GM13976 (cell line): ENCODE measurements at places on chromosomes 6 and 20.
A peak's percentile ranks its signal among the peaks of the same experiment; 100 is the strongest.

DNA sequence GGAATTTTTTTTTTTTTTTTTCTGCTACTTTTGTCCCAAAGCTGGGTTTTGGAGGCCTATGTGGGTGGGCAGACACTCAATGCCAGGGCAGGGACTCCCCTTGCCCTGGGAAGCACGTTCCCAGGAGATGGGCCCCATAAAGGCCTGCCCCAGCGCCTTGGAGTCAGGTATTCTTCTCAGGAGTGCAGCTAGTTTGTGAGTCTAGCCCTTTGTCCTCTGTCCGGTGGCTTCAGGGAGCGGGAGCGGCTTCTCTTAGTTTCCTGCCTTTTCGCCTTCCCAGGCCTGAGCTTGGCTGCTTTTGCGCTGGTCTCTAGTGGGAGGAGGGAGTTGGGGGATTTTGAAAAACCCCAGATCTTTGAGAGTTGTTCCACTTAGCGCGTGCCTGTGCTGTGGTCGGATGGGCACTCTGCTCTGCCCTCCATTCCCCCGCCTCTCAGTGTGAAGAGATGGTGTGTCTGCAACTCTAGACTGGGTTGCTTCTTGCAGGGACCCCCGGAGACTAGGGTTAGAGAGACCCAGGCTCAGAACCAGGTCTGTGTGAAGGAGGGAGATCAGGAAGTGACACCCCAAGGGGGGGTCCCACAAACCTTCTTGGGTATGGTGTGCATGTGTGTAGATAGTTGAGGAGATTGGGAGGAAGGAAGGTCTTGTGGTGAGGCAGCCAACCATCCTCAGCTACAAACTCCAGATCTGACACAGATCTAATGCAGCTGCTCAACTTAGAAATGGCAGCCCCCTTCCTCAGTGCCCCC, 1.3 kb downstream of the PLCG1 start:
- DNase-seq, result no peak

GRCh38 chr6:14309516-14309915, 191.9 kb downstream of the CD83 start:
- DNase-seq, result no peak

DNA sequence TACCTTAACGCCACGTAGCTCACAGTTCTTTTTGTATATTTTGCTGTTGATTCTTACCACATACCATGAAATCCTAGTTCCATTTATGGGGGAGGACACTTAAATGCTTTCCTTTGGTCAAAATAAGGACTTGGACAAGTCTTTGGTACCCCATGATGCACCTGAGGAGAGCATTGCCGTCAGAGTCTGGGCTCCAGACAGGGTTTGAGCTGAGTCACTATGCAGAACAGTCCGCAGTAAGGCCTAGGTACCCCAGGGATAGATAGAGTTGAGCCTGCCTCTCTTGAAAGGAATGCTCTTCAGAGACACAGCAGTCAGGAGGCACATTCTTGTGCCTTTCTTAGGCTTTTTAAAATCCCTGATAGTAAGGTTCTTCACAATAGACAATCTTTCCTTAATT, 6.0 kb downstream of the PARD6B start:
- DNase-seq, result no peak

GRCh38 chr6:169556758-169557548, 144.9 kb downstream of the WDR27 start:
- peak; percentile 77 for DNase-seq

DNA sequence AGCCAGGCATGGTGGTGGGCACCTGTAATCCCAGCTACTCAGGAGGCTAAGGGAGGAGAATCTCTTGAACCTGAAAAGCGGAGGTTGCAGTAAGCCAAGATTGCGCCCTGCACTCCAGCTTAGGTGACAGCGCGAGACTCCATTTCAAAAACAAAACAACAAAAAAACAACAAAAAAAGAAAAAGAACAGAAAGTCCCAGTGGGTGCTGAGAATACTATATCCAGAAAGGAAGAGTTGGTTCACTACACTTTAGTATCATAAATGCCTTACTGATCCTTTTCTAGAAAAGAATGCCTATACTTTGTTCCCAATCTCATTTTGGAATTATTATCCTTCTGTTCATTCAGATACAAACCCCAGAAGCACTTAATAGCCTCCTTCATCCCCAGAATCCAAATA, 20.9 kb upstream of the ADGRG6 start:
- DNase-seq, result no peak

DNA sequence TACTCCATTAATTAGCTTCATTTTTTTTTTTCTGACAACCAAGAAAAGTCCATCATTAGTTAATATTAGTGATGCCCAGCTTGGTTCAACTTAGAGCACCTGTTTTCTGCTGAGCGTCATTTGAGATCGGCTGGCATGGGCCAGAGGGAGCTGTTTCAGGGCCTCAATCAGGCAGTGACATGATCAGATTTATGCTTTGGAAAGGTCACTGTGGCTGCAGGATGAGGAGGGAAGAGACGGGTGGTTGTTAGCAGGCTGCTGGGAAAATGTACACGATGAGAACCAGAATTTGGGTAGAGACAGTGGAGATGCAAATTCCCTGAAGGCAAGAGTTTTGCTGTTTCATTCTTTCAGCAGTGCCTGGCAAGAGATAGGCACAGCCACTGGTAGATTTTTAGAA, 4.4 kb upstream of the STX16 start:
- no peak for DNase-seq
